PC-3 (cell line): ENCODE measurements at places on chromosomes 5 and 9.

- no peak for DNase-seq
These were observed 1.7 kb downstream of the ADAMTS19 start for GRCh38 chr5:129461711-129462332.

DNA sequence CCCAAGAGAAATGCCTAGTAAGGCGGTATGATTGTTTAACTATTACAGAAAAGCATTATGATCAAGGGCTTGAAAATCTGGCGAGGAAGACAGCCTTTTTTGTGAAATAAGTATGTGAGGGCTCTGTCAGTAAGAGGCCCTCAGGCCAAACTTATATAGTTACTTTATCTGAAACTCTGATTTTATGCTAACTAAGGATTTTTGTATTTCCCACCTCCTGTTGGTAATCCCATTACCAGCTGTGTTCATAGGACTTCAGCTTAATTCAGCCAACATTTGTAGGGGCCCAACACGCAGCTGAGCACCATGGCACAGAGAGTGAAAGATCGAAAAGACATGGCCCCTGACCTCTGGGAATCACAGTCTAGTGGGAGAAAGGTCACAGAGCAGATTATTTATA lies 318.3 kb upstream of the WWC1 start:
- no peak for DNase-seq

- peak; percentile 63 for DNase-seq
These were observed 11.5 kb downstream of the SARDH start for GRCh38 chr9:133726401-133727276.

GRCh38 chr9:77793849-77794248 lies 145.7 kb upstream of the GNA14 start:
- peak; percentile 62 for DNase-seq

DNA sequence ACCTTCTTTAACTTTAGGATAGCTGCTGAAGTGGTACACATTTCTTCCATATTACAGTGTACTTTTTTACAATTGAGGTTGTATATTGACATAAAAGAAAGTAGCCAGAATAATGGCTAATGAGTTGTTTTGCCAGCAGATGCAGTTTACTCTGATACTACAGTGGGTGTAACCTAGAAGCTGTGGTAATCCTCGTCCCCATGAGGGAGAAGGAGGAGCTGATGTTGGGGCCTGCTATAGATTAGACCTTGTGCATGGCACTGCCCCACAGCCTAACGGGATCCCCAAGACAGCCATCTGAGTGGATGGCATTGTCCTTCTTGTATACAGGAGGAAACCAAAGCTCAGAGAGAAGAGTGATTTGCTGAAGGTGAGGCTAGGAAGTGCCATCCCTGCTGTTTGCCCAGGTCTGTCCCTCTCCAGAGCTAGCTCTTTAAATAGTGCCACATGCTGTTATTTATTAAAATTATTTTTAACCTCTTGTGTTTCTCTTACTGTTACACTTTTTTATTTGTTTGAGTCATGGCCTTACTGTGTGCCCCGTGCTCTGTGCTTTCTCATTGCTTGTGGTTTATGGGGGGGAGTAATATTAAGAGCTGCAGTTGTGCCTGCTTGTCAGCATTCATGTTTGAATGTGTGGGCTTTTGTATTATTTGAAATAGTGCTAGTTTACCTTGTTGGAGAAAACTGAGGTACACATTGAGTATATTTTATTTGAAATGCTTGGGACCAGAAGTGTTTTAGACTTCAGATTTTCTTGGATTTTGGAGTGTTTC lies 65.3 kb downstream of the ICE1 start:
- no peak for DNase-seq

DNA sequence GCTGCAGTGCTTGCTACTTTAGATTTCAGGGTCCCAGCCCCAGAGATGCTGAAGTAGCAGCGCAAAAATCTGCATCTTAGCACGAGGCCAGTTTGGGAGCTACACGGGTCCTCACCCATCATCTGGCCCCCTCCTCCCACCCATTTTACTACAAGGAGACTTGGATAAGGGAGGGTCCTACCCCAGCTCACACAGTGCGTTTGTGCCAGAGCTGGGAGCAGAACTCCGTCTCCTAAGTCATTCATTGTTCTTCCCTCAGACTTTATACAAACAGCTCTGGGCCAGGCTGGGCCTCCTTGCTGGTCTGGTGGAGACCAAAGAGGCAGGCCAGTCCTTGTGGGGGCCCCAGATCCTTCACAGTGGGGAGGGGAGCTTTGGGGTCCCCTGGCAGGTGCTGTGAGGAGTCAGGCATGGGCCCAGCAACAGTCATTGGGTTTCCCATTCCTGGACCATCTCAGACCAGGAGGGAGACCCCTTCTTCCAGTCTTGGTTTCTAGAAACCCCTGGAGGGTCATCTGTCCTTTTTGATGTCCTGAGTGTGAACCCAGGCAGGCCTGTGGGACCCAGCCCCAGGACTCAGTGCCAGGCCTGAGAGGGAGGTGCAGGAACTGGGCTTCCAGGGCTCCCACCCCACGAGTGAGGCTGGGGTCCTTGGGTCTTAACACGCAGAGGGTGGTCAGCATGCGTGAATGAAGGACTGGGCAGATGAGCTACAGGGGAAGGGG lies 2.3 kb upstream of the IL17B start:
- no peak for DNase-seq

GRCh38 chr5:136732751-136733150 lies 367.4 kb upstream of the TRPC7 start:
- no peak for DNase-seq

- DNase-seq = no peak
These were observed 189.5 kb downstream of the BRINP1 start for GRCh38 chr9:119179701-119180100.

DNA sequence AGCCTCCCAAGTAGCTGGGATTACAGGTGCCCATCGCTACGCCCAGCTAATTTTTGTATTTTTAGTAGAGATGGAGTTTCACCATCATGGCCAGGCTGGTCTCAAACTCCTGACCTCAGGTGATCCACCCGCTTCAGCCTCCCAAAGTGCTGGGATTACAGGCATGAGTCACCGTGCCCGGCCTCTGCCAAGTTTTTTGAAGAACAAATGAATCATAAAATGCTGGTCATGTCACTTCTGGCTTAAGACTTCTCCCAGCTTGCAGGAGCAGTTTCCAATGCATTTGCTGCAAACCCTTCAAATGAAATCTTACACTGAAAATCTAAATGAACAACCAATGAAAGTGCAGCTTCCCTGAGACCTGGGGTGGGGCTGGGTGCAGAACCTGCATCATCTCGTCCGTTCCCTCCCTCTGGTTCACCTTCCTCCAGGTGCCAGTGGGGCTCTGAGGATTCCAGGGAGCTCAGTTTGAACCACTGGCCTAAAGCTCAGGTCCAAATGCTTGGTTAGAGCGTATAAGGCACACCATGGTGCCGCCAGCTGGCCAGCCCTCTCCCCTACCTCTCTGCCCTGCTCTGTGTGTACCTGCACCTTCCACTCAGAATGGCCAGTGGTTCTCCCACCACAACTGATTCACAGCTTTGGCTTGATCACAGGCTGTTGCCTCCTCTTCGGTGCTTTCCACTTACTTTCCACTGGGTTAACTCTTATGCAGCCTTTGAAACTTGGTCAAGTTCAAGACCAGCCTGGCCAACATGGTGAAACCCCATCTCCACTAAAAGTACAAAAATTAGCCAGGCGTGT lies 39.8 kb upstream of the FUBP3 start:
- DNase-seq = peak; percentile 77

GRCh38 chr5:62538017-62538942 lies 40.3 kb upstream of the LRRC70 start:
- peak; percentile 72 for DNase-seq

- DNase-seq = no peak
These were observed 151.7 kb downstream of the GLIS3 start for GRCh38 chr9:4148231-4148561.

DNA sequence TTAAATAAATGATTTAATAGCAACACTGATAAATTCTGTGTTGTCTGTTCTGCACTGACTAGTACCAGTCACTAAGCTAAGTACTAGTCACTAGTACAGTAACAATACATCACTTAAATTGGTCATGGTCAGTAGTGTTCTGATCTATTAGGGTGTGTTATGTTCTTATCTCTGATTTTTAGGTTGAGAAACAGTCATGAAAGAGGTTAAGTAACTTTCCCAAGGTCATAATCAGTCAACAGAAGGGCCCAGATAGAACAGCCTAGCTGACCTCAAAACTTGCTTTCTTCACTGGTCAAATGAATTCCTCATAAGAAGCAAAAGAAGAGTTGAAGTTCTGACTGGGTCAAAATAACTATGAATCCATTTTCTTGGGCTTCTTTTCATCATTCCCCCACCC lies 1492.7 kb downstream of the MAT2B start:
- DNase-seq = no peak

DNA sequence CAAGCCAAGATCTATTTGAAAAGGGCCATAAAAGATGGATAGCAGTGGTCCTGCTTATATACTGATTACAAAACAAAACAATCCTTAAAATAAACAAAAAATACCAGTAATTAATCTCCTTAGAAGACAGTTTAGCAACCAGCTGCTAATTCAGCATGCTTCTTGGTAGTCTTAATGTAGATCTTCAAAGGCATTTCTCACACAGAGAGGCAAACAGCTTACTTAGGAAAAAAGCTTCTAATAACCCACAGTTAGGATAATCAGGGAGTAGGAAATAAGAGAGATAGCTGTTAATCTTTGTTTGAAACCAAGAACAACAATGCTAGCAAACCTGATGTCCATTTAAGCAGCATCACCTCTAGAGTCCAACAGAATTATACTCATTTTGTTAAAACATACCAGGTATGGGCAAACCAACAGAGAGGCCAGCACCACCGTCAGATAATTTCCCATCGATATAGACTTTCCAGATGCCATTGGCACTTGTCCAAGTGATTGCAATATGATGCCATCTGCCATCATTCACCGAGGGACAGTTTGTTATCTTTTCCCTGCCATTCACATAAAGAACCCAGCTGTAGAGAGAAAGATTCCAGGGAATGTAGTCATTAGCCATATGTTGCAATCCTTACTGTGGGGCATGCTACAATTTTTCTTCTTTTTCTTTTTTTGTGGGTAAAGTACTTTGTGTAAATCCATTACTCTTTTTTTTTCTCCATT lies 105.6 kb upstream of the TXNDC8 start:
- peak; percentile 26 for DNase-seq

- DNase-seq = no peak
These were observed 3.3 kb upstream of the TSLP start for GRCh38 chr5:111068213-111068612.

- DNase-seq = no peak
These were observed 1271.0 kb upstream of the WWC1 start for GRCh38 chr5:167020418-167020817.

GRCh38 chr9:129021091-129021490 lies 7.0 kb downstream of the SH3GLB2 start:
- DNase-seq = no peak

DNA sequence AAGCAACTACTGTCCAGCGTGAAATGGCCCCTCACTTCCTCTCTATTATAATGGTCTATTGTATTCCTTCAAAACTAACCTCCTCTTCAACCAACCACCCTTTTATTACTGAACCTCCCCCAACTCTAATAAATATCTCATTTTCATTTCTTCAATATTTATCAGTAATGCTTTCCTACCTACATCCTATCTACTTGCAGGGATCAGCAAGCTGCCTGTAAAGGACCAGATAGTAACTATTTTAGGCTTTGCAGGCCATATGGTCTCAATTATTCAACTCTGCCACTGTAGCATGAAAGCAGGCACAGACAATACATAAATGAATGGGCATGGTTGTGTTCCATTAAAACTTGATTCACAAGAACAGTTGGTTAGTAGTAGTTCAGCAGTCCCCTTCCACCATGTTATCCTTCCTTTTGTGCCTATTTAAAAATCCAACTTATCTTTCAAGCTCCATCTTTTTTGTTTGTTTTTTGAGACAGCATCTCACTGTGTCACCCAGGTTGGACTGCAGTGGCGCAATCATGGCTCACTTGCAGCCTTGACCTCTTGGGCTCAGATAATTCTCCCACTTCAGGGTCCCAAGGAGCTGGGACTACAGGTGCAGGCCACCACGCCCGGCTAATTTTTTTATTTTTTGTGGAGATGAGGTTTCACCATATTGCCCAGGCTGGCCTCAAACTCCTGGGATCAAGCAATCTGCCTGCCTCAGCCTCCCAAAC lies 45.8 kb downstream of the PCDHGC5 start:
- no peak for DNase-seq

DNA sequence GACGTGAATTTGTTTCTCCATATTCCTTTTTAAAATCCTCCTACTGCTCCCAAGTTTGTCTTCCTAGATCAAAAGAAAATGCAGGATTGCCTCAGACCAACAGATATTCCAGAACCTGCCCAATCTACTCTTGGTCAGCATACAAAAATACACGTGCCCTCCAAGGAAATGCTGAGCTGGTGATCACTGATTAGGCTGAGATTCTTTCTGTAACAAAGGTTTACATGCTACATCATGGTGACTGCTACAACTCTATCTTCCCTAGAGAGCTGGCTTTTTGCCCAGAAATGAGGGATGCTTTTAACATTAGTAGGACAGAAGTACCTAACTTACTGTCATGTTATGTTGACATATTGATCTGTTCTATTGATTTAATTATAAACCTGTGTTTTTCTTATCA lies 35.5 kb downstream of the OR2Y1 start:
- peak; percentile 76 for DNase-seq

- no peak for DNase-seq
These were observed 8.3 kb upstream of the COMMD10 start for GRCh38 chr5:116076496-116076895.

- DNase-seq = no peak
These were observed 5.2 kb downstream of the GNAQ start for GRCh38 chr9:78026416-78026815.

DNA sequence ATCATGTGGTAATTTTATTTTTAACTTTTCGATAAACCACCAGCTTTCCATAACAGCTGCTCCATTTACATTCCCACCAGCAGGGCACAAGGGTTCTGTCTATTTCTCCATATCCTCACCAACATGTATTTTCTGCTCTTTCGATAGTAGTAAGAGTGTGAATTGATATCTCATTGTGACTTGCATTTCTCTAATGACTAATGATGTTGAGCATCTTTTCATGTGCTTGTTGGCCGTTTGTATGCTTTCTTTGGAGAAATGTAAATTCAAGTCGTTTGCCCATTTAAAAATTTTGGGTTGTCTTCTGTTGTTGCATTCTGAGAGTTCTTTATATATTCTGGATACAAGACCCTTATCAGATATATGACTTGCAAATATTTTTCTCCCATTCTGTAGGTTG lies 45.9 kb downstream of the PSD2 start:
- DNase-seq = no peak

- DNase-seq = no peak
These were observed 152.9 kb downstream of the GABBR2 start for GRCh38 chr9:98555651-98556465.

DNA sequence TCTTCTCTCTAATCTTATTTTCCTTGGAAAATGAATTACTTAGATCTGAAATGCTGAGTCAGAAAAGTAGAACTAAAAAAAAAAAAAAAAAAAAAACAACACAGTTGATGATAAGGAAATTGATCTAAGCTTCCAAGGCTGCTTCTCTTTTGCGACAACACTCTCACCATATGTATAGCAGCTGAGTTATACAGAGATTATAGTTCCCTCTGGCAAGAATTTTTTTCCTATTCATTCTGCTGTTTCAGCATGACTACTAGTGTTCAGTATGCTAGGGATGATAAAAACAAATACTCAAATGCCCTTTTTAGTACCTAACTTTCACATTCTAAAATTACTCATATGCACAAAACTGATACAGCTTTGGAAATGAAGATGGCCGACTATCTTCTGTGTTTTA lies 267.3 kb downstream of the MLLT3 start:
- DNase-seq = peak; percentile 29

- DNase-seq = no peak
These were observed 216.5 kb upstream of the NR4A3 start for GRCh38 chr9:99605016-99605743.

- DNase-seq = peak; percentile 48
These were observed 15.1 kb downstream of the ROPN1L start for GRCh38 chr5:10456583-10457420.

- no peak for DNase-seq
These were observed 43.1 kb upstream of the ANKDD1B start for GRCh38 chr5:75568202-75568601.
